ENCODE measurements at places on chromosomes 1 and 21. TPM values are rescaled to one million over a fixed set of nuclear protein-coding genes. Genes with fewer than 3 reads are reported as not detected.
A peak's percentile ranks its signal among the peaks of the same experiment; 100 is the strongest.

LAD1 gene
- total RNA-seq: 17.6 TPM

SLC37A1 gene
- total RNA-seq: 30.3 TPM

GBP7 gene
- total RNA-seq: not detected

- no peak for DNase-seq
These were observed 29.2 kb downstream of the VASH2 start for GRCh38 chr1:212979340-212980122.

- peak; percentile 79 for DNase-seq
These were observed 28.3 kb upstream of the PPM1J start for GRCh38 chr1:112743174-112744008.

DNA sequence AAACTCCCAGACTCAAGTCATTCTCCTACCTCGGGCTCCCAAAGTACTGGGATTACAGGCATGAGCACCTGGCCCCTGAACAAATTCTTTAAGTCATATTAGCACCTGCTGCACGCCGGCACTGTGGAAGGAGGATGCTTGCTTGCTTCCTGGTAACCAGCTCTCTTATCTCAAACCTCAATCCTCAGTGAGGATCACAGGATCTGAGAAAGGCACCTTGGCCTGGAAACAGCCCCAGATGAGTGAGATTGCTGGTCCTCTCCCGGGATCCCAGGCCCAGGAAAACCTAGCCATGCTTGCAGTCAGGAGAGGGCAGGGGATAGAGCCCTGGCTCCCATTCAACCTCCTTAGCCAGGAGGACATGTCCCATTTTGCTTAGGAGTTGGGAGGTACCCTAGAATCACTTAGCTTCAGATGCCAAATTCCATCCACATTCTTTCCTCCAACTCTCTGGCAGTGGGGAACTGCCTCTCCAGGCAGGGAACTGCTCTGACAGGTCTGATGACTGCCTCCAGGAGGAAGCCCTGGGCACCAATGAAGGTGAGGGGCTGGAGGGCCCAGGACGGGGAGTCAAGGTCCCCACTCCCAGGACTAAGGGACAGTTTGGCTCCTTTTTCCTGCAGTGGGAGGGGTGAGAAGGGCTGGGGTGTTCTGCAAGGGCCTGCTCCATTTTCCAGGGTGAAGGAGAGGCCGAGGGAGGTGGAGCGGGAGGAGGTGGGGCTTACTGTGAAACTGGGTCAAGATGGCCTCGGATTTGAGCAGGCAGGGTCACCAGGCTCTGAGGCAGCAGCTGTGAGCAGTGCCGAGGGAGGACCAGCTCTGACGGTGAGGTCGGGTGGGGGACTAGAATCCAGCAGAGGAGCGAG lies 9.5 kb downstream of the GPR37L1 start:
- DNase-seq: peak; percentile 44

GRCh38 chr1:7584157-7584556 lies 186.9 kb upstream of the VAMP3 start:
- no peak for DNase-seq

DNA sequence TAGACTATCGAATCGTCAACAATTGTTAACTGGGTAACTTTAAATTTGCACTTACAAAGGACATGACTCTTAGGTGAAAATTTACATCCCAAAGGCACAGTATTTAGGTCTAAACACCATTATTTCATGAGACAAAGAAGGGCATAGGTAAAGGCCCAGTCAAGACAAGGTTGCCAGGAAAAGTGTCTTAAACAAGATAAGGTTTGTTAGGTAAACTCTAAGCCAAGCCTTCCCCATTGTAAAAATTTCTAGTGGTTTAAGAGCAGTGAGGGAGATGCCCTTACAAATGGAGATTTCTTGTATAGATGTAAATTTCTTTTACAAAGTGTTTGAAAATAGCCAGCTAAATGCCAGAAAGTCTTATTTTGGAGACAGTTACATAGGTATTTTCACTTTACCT lies 36.9 kb upstream of the FNBP1L start:
- peak; percentile 82 for DNase-seq

DNA sequence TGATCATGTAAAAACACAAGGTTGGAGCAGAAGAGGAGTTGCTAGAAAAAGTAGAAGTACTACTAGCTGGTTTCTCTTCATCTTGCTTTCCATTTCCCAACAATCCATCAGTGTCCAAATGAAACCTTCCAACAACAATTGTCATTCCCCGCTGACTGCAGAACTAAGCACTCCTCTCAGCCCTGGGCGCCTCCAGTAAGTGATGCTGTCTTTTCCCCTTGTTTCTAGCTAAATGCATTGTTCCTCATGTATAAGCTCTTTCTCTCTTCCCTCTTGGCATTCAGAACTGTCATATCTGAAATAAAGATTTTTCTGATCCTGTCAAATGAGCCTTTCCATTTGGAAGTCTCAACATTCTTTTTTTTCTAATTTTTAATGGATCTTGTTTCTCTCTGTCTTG lies 68.7 kb downstream of the FCRL5 start:
- no peak for DNase-seq

GRCh38 chr21:35051287-35051818 lies 2.3 kb upstream of the RUNX1 start:
- peak; percentile 89 for DNase-seq

DNA sequence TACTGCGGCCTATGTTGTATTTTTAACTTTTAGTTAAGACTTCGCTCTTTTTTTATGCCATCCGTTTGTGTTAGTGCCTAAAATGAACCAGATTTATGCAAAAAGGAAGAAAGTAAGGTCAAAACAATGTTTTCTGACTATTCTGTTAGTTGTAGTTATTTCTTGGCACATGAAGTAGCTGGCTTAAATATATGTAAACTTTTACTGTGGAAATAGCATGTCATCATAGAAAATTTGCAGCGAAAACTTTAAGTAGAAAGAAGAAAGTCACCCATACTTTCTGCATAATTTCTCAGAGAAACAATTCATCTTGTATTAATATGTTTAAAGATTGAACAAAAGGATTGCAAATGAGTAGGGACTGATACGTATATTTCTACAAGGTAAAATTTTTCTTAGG lies 106.4 kb downstream of the NEK7 start:
- no peak for DNase-seq

- no peak for DNase-seq
These were observed 202.3 kb downstream of the DYRK1A start for GRCh38 chr21:37568916-37569315.

GRCh38 chr1:11882814-11883538 lies 24.2 kb upstream of the NPPB start:
- peak; percentile 80 for DNase-seq

DNA sequence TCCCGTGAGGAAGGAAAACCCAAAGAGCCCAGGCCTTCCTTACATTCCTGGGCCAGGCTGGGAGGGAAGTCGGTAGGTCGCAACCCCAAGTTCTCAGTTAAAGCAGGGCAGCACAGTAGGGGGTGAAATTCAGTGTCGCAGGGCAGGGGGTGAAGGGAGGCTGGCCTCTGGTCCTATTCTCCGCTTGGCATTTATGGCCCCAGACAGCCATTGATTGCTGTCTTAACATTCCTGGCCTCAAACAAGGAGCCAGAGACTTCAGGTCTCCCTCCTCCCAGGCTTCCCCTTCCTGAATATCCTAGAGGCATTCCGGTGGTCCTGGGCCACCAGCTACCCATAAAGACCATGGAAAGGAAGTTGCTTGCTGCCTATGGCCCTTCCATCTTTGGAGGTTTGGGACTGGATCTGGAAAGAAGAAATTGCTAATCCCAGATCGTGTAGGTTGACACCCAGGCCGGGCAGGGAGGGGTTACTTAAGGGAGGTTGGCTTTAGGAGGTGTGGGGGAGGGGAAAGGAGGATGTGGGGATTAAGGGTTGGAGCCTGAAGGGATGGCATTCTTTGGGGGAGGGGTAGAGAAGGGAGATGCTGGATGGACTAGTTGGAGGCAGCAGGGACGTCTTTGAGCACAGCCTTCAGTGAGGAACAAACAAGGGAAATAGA lies 1.7 kb downstream of the LIN28A start:
- DNase-seq: peak; percentile 97

All from GM23338 (cell line).